Adrenal gland (tissue), 19 donors: ENCODE measurements at places on chromosomes 11 and 22. TPM values are rescaled to one million over a fixed set of nuclear protein-coding genes. Genes with fewer than 3 reads are reported as not detected.

DNA sequence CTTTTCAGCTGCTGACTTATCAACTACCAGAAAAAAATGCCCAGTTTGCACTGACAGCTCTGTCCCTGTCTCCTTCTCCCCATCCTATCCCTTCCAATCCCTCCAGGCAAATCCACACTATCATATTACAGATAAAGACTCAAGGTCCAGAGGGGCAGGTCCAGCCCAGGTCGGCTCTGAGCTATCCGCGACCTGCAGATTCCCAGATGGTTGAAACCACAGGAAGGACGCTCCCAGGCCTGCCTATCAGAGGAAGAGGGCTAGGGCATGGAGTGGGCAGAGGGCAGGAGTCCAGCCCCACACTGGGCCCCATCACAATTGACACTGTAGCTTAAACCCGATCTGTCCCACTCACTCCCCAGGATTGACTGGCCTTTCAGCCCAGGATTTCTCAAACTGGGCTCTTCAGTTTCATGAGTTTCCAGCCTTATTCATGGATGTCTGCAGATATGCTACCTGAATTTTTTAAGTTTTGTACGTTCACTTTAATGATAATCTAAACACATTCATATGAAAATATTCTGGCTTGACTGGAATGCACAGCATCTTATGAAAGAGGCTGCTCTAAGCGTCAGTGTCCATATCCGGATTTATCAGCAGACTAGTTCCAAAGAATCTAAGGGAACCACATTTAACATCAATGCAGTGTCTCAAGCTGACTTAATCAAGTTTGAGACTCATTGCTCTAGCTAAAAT, 16.4 kb upstream of the FCHSD2 start:
- no peak overlapping the region for H3K4me3 ChIP-seq
- no peaks in the 10 kb centered on the region for H3K27me3 ChIP-seq
- no peaks in the 10 kb centered on the region for H3K36me3 ChIP-seq
- DNase-seq: no peak
- H3K27ac ChIP-seq: no peak overlapping the region
- peaks cover 6% of the 10 kb centered on the region for H3K4me1 ChIP-seq

The RIMBP3C gene
- total RNA-seq: not detected

The ENTHD1 gene
- not detected for total RNA-seq

DNA sequence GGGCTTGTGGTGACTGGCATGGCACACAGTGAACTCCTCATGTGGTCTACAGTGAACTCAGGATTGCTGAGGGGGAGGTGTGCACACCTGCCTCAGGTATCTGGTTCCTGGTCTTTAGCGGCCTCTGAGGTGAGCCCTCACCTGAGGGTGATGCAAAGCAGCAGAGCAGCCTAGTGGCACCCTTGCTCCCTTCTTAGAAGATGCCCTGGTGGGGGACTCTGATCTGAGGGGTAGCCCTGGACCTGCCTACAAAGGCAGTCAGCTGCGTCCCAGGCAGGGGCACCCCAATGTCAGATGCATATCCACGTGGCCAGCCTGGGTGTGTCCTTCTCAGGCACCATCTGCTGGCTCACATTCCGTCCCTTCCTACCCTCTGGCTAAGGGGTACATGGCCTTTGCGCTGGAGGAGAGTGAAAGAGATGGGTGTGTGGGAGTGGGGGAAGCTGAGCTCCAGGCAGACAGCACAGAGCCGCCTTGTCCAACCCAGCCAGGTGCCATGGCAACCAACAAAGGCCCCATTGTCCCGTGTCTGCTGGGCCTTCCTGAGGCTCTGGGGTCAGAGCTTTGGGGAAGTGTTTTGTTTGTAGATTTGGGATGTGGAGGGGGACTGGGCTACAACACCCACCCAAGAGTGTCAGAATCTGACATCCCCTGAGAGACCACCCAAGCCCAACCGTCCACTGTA, 5.8 kb downstream of the PLEKHB1 start:
- H3K27ac ChIP-seq: no peak overlapping the region
- H3K36me3 ChIP-seq: no peaks in the 10 kb centered on the region
- DNase-seq: no peak
- H3K4me1 ChIP-seq: no peaks in the 10 kb centered on the region
- no peak overlapping the region for H3K4me3 ChIP-seq

- H3K27me3 ChIP-seq: peaks cover 44% of the 10 kb centered on the region
- no peaks in the 10 kb centered on the region for H3K4me1 ChIP-seq
- no peak overlapping the region for H3K4me3 ChIP-seq
- no peaks in the 10 kb centered on the region for H3K36me3 ChIP-seq
- no peak overlapping the region for H3K27ac ChIP-seq
- DNase-seq: no peak
Measured at GRCh38 chr11:17716807-17717206, 2.6 kb upstream of the MYOD1 start.
